ENCODE measurements at places on chromosomes 1 and 21.

DNA sequence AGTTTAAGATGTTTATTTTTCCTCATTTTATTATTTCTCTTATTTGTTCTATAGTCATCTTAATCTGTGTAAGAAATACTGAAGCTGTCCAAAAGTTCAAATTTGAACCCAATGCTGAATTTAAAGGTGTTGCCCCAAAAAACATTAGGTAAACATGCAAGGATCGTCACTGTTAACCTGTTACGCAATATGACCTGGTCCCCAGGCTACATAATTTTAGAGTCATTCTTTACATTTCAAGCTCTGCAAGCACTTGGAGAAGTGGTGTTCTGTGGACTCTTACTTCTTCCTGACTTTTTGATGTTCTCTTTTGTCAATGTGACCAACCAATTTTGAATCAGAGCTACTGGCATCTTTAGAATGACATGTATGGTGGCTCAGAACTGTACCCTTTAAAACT lies 106.0 kb downstream of the CLIC6 start:
- DNase-seq, result no peak

- DNase-seq, result no peak
Observed at GRCh38 chr1:215766521-215766920, 199.4 kb downstream of the KCTD3 start.

DNA sequence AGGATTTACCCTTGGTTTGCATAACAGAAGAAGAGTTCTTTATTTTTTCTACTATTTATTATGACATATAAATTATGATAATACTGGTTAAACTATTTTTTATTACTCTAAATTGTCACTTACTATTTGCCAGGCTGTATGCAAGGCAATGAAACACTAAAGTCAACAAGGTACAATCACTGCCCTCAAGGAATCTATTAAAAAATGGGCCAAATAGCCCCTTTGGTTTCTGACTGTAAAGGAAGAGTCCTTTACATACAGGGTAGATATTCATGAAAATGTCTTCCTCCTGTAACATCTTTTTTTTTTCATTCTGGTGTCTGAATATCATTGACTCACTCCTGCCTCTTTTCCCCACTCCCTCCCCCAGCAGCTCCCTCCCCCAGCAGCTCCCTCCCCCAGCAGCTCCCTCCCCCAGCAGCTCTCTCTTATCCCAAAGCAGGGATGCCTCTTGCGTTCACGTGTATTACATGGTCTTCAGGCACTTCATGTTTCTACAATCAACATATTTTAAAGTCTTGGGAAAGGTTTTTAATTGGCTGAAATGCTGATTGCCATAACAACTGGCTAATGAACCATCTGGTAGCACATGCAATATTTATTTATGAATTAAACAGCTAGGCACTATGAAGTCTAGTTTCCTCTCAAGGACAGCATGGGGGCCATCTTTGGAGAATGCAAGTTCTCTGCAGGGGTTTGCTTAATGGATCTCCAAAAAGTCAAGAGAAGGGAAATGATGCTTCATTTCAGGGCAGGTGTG lies 400.4 kb upstream of the PLXNA2 start:
- no peak for DNase-seq

GRCh38 chr21:42337830-42338728 lies 12.7 kb downstream of the TFF2 start:
- no peak for DNase-seq

DNA sequence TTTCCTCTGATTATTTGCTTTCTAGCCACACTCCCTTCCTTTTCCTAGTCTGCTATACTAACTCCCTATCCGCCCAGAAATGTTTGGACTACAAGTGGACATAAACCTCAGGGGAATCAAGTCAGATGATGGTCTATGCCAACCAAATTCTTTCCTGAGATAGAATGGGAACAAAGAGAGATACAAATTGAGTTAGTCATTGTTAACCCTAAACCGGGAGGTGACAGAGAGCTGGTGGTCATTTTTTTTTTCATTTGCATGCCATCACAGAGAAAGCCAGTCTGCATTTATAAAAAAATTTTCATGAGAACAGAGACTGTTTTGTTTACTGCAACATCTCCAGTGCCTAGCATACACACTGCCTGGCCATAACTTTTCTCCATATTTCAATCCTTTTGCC lies 35.0 kb downstream of the MYSM1 start:
- no peak for DNase-seq

DNA sequence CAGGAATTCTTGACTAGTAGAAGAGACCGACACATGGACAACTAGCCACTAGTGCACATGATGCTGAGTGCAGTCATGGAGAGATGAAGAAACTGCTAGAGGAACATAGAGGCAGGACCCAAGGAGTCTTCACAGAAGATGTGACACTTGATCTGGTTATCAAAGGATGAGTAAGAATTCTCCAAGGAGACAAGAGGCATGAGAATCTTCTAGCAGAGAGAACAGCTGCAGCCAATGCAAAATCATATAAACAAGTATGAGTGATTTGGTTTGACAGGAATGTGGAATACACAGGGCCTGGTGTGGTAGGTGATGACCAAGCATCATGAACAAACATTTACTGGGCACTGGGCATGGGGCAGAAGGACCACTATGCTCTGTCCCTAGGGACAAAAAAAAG lies 140.9 kb upstream of the CTTNBP2NL start:
- no peak for DNase-seq

DNA sequence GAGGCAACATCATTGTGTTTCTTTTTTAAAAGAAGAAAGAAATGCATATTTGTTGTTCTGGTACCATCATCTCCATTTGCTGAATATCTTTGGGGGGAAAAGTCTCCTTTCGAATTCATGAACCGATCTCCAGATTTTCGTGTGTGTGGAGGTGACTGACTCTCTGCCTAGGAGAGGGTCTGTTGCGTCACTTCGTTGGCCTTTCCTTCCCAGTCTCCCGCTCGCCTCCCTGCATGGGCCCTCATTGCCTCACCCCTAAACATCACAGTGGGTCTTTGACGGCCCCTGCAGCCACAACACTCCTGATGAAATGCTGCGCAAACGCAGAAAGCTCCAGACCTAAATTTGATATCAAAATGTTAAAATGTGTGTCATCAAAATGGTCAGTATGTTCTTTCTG lies 103.2 kb upstream of the RALGPS2 start:
- no peak for DNase-seq

GRCh38 chr1:63612971-63613370 lies 19.8 kb downstream of the PGM1 start:
- no peak for DNase-seq

DNA sequence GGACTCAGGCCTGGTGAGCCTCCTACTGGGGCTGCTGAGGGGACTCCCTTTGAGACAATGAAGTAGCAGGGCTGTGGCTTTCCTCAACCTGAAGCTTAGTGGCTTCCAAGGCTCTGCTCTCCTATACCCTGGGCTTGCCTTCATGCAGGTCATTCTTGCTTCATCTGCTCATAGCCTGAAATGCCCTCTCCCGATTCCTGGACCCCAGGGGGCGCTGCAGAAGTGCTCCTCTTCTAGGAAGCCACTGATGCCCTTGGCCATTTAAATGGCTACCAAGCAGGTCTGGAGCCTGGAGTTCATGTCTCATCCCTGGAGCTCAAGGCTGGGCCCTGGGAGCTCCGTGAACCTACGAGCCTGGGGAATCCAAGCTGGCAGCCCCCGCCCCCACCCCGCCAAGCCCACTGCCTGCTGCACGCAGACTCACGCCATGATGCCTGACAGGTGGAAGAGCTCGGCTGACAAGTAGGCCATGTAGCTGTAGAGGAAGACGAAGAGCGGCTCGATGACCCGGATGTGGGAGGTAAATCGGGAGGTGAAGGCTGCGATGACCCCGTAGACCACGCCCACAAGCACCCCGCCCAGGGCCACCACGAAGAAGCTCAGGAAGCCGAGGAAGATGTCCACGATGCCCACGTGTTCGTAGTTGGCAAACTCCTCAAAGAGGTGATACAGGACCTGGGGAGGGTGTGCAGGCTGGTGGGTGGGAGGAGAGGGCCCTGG lies 45.7 kb downstream of the SLC9A1 start:
- DNase-seq, result no peak

DNA sequence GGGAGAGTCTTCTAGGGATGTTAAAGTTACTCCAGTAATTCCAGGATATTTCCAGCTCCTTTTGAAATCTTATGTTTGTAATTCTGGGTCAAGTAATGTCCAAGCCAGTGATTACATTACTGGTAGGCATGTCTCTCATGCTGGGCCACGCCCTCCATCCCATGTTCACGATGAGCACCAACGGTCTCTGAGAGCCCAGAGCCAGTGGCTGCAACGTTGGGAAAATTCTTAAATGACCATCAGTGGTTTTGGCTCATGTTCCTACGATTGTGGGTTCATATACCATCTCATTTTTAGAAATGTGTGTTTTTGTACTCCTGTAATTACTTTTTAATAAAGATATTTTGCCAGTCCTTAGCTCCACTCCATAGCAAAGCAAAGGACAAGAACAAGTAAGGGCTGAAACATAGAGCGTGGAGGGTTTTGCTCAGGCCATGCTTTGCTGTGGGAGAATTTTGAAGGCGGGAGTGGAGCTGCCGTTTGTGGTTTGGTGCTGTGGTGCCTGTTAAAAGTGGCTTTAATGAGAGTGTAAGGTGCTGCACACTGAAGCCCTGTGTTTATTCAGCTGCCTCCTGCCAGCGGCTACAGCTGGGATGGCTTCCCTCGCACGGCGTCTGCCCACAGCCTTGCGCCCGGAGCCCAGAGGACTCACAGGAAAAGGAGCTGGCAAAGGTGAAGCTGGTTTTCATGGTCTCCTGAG lies 28.9 kb downstream of the VANGL1 start:
- DNase-seq, result no peak

DNA sequence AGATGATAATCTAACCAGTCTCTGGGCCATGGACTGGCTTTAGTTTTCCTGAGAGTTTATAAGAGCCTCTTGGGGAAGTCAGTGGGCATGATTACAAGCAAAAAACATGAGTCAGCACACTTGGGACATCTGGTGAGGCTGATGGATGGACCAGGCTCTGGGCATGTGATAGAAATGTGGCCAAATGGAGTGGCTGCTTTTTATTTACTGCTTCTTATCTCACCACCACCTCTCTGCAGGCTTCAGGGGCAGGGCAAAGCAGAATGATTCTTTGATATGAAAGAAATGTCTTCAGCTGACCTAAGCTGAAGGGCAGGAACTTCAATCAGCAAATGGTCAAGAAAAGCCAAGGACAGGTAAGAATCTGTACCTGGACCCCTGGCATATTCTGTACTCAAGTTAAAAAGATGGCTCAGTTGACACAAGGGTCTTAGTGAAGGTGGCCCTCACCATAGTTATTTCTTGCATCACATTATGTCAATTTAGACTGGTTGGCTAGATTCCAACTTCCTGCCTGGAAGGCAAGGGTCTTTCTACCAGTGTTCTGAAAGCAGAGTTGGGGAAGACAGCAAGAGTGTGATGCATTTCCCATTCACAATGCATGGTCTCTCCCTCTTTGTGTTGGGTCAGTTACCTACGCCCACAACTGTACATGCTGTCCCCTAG lies 162.8 kb downstream of the FASLG start:
- peak; percentile 74 for DNase-seq

GRCh38 chr1:223394242-223394641 lies 1.0 kb downstream of the CCDC185 start:
- DNase-seq, result no peak

DNA sequence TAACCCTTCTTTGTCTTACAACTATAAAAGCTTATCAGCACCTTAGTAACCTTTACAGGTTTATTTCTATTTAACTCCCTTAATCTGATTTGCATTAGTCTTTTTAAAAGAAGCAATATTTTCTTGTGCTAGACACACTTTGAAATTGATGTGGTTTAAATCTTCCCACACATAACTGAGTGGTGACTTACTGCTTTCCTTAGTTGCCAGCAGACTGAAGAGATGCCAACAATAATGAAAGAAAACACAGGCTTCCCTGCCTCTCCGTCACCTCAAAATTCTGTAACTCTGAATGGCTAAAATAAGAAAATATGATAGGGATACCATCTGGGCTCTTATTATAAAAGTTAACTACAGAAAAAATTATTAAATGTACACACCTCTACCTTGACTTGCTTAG lies 196.8 kb downstream of the PTBP2 start:
- DNase-seq, result no peak

GRCh38 chr1:211485480-211485857 lies 6.5 kb downstream of the RD3 start:
- DNase-seq, result no peak

- DNase-seq, result no peak
Observed at GRCh38 chr1:218811497-218811896, 362.2 kb upstream of the LYPLAL1 start.

DNA sequence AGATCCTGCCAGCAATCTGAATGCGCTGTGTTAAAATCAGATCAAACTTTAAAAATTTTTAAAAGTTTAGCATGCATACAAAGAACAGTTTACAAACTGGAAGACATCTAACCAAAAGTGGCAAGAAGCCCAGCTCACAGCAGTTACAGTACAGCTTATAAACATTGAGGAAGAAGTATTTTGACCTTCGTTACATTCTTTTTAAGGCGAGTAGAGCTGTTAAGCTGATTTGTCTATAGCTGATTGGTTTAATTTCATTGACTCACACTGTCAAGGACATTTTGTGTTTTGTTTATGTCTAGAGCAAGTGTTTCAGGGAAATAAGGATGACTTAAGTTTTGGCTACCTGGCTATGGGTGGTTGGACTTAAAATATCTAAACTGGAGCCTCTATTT lies 3.0 kb upstream of the PGM1 start:
- no peak for DNase-seq
